ENCODE measurements at places on chromosomes 13 and 19.

GRCh38 chr19:36093146-36093662 lies 17.7 kb upstream of the OVOL3 start:
- peak; percentile 68 for DNase-seq

DNA sequence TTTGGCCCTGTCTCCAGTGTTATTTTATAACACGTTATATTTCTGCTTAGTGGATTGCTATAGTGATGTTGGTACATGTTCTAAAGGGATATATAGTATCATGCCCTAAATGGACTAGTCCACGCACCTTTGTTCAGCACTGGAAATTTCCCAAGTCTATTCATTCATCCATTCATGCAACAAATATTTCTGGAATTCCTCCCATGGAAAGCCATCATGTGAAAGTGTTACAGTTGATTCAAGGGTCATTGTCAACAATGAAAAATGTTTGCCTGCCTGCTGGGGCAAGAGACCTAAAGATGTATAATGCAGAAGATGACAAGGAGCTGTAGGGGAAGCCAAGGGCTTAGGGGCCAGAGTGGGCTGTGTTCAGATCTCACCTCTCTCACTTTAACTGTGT lies 10.8 kb upstream of the HSPH1 start:
- no peak for DNase-seq

DNA sequence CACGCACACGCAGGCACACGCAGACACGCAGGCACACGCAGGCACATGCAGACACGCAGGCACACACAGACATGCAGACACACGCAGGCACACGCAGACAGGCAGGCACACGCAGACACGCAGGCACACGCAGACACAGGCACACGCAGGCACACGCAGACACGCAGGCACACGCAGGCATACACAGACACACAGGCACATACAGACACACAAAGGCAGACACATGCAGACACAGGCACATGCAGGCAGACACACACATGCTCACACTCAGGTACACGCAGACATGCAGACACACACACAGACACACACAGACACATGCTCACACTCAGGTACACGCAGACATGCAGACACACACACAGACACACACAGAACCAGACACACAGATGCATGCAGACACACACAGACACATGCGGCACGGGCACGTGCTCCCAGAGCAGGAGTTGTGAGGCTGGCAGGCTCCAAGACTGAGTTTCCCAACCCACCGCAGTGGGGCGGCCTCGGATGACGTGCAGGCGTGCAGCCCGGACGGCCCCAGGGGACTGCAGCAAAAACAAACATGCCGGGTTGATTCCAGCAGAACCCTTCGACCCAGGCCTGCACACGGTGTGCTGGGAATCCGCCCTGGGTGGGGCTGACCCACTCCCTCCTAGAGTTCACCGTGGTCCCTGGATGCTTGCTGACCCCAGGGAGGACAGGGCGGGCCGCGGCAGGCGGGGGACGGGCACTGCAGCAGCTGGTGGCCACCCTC lies 100.0 kb downstream of the GADD45B start:
- no peak for DNase-seq

DNA sequence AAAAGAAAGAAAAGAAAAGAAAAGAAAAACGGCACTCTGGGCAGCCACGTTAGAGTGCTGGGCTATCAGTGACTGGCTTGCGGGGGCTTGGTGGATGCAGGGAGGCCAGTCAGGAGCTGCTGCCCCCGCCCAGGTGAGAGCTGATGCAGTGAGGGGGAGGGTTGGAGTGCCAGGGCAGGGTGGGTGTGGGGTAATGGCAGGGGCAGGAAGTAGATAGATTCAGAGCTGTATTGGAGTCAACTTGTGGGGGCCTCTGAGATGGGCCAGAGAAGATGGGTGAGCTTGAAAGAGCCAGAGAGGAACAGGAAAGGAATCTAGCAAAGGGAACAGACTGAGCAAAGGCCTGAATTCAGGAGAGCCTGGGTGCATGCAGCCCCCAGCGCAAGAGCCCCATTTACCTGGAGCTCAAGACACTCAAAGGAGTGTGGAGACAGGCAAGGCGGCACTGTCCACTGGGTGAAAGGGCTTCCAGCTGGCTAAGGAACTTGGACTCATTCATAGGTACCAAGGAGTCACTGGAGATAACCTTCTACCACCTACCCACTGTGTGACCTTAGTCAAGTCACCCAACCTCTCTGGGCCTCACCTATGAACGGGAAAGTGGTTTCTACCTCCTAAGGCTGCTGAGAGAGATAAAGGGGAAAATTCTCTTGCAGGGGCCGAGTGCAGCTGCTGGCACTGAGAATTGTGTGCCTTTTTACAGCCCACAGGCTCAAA lies 20.2 kb downstream of the VSTM2B start:
- DNase-seq, result peak; percentile 35

GRCh38 chr19:56153507-56153906 lies 12.4 kb downstream of the ZNF444 start:
- no peak for DNase-seq

- no peak for DNase-seq
These were observed 8.4 kb upstream of the HTR2A start for GRCh38 chr13:46905249-46905648.

DNA sequence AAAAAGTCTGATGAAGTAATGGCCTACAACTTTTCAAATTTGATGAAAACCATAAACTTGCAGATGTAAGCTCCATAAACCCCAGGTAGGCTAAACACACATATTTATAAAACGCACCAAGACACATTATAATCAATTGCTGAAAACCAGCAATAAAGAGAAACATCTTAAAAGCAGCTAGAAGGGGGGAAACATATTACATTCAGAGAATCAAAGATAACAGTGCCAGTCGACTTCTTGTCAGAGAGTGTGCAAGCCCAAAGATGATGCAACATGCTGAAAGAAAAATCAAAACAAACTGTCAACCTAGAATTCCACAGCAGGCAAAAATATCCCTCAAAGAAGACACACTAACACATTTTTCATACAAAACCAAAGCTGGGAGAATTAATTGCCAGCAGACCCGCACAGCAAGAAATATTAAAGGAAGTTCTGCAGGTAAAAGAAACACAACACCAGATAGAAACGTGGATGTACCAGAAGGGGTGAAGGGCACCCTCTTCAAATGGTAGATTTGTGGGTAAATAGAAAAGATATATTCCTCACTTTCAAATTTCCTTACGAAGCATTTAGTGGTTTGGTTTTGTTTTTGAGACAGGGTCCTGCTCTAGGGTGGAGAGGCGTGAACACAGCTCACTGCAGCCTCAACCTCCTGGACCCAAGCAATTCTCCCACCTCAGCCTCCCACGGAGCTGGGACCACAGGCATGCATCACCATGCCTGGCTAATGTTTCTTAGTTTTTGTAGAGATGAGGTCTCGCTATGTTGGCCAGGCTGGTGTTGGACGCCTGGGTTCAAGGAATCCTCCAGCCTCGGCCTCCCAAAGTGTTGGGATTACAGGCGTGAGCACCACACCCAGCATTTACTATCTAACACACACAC lies 16.5 kb upstream of the ATP1A3 start:
- no peak for DNase-seq

All from activated CD8-positive, alpha-beta memory T cell treated with anti-CD3 and anti-CD28 coated beads, Interleukin-2, amount 50 U/mL, for 48 hours (primary cell).